H54 (cell line): ENCODE measurements at places on chromosomes 6 and 20.

DNA sequence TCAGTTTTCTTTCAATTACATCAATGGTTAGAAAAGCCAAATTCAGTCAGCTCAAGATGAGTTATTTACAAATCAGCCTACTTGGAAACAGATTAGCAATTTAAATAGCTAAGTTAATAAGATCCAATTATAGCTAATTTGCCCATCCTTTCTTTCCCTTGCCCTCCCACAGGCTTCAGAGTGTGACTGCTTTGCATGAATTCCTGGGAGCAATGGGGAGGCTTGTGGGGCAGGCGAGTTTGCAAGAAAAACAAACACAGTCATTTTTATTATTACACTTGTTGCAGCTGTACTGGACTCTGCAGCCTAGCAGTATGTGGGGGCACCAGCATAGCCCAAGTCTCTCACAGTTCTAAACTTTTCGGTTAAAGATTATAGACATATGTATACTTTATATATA is 219.0 kb downstream of the NKAIN2 start:
- DNase-seq = no peak

DNA sequence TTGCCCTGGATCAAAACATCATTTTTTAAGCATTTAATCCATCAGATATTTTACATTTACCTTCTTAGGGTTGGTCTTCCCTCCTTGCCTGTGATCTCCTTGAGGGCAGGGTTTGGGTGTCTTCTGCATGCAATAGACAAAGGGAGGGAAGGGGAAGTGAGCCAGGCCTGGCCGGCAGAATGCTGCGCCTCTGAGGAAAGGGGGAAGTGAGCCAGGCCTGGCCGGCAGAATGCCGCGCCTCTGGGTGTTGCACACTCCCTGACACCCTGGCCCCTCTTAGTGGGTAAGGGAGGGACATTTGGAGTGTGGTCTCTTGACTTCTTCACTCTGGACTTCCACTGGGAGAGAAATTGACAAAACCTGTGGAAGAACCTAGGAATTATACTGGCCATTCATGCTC is 12.4 kb downstream of the PSMF1 start:
- DNase-seq = no peak

GRCh38 chr6:75931011-75931680 is 141.3 kb downstream of the IMPG1 start:
- DNase-seq = no peak

DNA sequence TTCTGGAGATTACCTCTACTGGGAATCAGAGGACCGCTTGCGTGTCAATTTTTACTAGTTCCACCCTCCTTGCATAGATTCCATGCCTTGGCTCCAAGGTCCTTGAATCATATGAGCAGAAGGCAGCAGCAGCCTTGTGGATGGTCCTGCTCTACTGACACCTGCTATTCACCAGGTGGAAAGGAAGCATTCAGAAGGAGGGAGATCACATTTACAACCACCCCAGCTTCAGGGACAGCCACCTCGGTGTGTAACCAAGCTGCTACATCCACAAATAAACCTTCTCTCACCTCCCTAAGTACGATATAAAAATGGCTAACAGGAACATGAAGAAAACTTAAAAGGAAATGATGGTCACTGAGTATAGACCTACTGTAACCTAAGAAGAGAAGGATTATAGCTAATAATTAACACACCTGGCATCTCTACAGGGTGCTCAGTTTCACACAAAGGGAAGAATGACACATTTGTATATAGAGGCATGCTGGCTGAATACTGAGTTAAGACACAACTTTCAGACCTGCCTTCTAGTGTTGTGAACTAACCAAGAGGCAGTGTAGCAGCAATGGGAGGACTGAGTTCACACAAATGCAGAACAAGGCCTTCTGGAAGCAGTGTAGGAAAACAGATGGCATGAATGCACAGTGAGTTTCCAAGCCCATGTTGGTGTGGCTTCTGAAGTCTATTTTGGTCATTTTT is 46.3 kb upstream of the SRPK1 start:
- DNase-seq = no peak
